ENCODE measurements at places on chromosomes 5 and 9.

DNA sequence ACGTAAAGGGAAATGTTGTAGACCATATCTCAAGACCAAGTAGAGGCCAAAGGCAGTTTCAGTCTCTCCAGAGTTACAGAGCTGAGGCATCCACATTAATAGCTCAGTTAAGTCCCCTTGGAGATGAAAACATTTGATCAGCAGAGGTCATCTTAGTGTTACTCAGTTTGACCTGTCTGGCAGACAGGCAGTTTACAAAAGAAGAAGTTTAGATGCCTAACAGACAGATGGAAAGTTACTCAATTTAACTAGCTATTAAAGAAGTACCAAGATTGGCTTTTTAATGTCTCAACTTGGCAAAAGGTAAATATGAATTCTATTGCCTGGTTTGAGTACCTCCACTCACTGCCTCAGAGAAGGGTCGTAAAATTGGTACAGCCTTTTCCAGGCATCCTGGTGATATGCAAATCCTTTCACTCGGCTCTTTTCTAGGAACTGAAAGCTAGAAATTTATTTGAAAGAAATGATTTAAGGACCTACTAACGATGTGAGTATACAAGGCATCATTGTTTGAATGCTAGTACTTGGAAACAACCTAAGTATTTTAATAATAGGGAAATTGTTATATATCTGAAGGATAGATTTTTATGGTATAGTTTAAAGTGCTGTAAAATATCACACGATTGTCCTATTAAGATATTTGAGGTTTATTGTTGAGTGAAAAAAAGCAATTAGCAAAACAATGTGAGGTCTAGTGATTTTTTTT, 14.8 kb downstream of the ACO1 start:
- no peak for DNase-seq

- no peak for DNase-seq
Observed at GRCh38 chr5:175746851-175747250, 89.0 kb downstream of the HRH2 start.

DNA sequence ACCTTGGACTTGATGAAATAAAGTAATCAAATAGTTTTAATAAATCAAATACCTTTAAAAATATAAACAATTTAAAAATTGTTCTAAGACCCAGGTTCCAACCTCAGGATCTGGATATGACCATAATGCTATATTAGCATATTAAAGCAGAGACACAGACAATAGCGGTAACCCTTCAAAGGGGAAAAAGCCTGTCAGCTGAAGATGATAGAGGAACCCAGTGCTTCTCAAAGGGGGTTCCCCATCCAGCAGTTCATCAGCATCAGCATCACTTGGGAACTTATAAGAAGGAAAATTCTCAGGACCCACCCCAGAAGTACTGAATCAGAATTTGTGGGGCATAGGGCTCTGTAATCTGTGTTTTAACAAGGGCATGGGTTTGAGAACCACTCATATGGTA, 519.6 kb downstream of the RAB3C start:
- no peak for DNase-seq

DNA sequence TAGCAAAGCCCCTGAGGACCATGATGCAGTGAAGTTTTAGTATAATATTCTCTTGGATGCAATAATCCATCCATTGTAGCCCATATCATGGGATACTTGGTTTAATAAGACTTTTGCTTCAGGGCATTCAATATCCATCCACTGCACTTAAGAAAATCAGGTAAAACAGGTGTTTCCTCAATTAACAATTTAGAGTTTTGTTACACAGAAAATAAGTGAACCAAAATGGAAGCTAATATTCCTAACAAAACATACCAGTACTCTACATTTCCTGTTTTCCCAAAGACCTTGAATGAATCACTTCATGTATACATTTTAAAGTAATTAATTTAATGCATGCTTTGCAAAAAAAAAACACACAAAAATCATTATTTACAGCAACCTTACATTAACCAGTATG, 305.6 kb downstream of the NR2F1-AS1 start:
- DNase-seq = no peak

DNA sequence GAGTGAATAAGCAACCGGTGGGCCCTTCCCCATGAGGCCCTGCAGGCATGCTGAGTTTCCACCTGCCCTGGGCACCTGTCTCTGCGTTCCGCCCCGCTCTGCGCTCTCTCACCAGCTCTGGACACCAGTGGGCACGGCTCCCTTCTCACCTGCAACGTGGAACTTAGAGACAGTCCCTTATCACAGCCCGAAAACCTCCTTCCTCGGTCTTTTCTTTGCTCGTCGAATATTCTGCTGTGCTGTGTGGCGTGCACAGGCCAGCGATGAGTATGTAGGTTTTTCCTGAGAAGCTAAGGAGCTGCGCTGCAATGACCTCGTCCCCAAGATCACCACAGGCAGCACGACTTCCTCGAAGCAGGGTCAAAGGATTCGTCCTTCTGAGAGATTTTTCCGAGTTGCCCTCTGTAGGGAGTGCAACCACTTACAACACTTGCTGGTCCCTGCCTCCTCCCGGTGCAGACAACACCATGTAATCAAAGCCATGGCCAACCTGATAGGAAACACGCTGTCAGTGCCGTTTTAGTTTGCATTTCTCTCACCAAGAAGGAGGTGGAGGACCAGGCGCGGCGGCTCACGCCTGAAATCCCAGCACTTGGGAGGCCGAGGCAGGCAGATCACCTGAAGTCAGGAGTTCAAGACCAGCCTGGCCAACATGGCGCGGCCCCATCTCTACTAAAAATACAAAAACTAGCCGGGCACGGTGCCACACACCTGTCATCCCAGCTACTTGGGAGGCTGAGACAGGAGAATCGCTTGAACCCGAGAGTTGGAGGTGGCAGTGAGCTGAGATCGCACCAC, 27.2 kb upstream of the NOTCH1 start:
- DNase-seq = no peak

- DNase-seq = no peak
Observed at GRCh38 chr5:17839848-17840247, 205.6 kb downstream of the TAF11L14 start.

DNA sequence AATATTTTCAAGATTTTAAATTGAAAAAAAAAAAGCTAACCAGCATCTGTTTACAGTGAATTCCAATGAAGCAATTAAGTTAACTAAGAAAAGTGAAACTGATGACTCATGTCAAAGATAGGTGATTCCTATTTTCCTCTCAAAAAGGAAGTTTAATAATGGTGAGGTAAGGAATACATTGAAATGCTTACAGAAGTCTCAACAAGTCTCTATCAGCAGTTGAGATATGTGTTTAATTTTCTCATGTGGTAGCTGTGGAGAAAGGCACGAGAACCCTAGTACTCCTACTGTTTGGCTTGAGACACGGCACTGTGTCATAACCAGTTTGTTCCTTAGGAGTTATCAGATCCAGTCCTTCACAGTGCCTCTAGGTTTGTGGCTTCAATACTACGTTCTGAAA, 114.5 kb downstream of the SLC25A46 start:
- no peak for DNase-seq

GRCh38 chr5:128358826-128359225, 179.2 kb downstream of the FBN2 start:
- no peak for DNase-seq

DNA sequence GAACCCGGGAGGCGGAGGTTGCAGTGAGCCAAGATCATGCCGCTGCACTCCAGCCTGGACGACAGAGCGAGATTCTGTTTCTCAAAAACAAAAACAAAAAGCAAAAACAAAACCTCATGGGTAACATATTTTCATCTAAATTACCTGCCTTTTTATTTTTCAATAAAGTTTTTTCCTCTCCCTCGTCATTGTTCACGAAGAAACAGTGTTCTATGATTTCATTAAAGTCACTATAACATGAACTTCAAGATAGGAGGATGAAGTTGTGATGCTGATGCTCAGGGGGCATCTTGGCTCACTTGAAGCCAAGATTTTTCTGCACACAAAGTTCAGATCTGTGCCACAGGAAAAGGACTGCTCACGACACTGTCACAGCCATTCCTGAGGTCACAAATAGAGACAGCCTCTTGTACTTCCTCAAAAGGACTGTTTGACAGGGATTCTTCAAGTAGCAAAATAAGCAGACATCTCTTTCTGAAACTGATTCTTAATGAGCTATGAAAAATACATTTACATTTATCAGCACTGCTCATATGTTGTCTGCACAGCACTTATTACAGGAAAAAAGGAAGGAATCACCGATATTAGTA, 16.1 kb downstream of the NIPSNAP3B start:
- DNase-seq = no peak

GRCh38 chr9:112382066-112382465, 2.2 kb downstream of the HSDL2 start:
- DNase-seq = no peak

DNA sequence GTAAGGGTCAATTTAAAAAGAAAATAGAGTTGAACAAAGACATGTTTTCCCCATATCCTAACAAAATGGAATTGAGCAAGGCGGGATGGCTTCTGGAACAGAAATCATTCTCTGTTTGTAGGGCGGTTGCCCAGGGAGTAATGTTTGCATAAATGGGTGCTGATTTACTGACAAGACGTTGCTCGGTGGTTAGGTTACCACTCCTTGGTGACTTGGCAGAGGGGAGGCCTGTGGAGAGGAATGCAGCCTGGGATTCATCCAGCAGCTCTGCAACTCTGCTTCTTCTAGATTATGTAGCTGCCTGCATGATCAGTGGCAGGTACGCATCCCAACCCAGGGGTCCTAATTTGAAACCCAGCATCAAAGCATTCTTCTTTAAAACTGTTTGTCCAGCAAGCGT, 200.2 kb downstream of the CFAP90 start:
- no peak for DNase-seq

- DNase-seq = no peak
Observed at GRCh38 chr9:113538131-113538530, 74.6 kb downstream of the RGS3 start.

- DNase-seq = no peak
Observed at GRCh38 chr5:143187495-143187894, 216.0 kb downstream of the NR3C1 start.

DNA sequence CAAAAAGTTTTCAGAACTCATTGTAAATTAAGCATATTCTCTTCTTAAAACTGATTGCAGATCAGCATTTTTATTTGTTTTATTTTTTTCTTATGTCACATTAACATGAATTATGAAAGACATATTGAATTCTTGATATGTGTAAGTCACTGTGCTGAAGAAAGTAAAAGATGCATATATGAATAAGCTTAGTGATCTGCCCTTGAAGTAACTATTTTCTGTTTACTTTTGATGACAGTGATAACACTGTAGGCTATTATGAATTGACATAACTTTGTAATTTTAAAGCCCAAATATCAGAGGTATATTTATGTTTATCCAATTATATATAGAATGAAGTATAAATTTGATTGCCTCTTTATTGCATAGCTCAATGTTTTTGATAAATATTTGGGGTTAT, 8.8 kb downstream of the PRR16 start:
- no peak for DNase-seq

GRCh38 chr5:14105718-14106410, 37.3 kb upstream of the TRIO start:
- DNase-seq = peak; percentile 25

GRCh38 chr5:12645582-12645981, 741.3 kb upstream of the CTNND2 start:
- DNase-seq = no peak

DNA sequence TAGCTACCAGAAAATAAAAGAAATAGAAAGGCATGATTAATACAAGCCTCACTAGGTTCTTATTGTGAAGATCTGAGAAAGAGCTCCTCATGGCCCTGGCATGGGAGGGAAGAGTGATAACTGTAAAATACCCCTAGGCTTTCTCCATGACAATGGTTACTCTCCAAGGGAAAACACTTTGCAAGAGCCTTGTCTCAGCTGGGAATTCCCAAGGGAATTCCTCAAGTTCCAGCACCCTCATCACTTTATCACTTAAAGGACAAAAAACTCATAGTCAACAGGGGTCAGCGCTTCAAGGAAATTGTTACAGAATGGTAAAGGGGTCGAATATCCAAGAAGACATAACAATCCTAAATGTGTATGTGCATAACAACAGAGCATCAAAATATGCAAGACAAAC, 21.2 kb downstream of the SYK start:
- DNase-seq = no peak

DNA sequence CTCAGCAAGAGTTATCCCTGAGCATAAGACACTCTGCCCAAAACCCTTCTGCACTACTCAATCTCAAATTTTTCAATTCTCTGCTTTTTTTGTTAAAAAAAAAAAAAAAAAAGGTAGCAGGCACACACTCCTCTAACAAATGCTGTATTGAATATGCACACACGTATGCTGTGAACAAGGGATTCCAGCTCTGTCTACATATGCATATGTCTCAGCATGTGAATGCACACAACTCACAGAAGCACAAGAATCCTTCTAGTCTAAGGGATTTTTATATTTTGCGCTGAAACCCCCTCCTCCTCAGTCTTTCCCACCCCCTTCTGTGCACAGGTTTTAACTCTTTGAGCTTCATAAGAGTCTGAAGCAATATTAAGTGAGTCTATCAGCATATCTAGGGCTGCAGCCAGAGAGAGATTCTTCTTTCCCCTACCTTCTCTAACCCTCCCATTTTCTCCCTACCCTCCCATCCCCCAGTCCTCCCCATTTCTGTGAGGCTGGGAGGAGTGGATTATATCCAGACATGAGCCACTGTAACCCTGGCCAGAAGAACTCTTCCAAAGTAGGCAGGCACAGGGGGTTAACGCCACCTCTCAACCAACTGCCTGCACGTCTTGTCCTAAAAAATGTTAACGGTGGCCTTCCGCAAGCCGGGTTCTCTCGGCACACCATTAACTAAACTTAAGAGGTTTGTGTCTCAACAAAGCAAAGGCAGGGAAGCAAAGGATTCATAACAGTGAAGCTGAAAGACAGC, 1.0 kb downstream of the GABRB2 start:
- DNase-seq = no peak

- DNase-seq = no peak
Observed at GRCh38 chr5:2375291-2375690, 376.2 kb downstream of the IRX2 start.

- DNase-seq = no peak
Observed at GRCh38 chr5:140524003-140524402, 23.5 kb upstream of the EIF4EBP3 start.

DNA sequence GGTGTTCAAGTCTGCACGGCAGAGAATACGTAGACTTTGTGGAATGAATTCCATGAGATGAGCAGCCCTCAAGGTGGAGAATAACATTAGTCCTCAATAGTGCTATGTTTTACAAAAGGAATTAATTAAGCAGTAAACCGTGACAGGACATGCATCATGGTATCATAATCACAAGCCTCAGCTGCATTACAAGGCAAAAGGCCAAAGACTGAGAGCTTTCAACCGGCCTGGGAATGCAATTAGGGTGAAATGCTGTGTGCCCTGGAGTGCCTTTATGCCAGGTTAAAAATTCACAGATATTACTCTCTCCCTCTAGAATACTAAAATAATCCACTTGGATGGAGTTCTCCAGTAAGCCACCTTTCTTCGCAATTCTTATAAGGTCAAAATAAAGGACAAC, 270.6 kb downstream of the MLLT3 start:
- no peak for DNase-seq

DNA sequence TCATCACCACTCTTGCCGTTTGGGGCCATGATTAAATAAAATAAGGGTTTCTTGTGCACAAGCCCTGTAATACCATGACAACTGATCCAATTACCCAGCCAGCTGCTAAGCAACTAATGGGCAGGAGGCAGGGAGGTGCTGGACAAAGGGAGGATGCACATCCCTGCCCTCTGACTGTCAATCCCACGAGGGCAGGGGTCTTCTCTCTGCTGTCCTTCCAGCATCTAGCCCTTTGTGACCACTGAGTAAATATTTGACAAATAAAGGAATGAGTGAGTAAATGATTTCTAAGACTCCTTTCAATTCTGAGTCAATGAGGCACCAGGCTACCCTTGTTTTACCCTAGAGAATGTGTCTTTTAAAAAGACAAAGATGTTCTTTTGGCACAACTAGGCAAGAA, 247.1 kb downstream of the SYK start:
- DNase-seq = no peak

- no peak for DNase-seq
Observed at GRCh38 chr9:104783588-104783987, 19.7 kb downstream of the NIPSNAP3B start.

Data from NCI-H460 (cell line).